Activated CD4-positive, alpha-beta T cell treated with anti-CD3 and anti-CD28 coated beads, Interleukin-2, amount 10 ng/mL, durations not matched to agents 7 days and 5 days (primary cell): ENCODE measurements at places on chromosomes 16 and 17.

- no peak for DNase-seq
Measured at GRCh38 chr17:61504697-61505096, 52.5 kb downstream of the TBX4 start.

- DNase-seq, result peak; percentile 29
Measured at GRCh38 chr16:68131813-68132706, 46.9 kb downstream of the NFATC3 start.

- no peak for DNase-seq
Measured at GRCh38 chr17:20096430-20096829, 87.3 kb downstream of the SPECC1 start.

DNA sequence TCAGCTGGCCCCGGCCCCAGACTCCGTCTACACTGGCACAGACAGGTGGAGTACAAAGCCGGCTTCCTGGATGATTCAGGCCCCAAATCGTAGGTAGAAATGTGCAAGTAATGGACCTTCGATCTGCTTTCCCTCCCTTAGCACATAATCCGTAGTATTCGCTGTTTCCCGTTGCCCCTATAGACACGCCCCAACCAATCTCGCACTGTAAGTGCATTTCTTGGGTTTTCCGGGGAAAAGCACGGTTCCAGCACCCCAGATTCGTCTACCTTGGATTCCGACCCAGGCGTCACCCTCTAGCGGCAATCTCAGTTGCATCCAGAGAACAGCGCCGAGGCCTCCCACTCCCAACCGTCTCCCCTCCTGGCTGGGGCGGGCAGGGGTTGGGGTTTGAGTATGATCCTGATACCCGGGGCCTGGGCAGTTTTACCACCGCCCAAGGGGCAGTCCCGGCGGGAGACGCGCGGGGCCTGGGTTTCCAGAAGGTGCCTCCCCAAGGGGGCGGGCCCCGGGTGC, 12.1 kb upstream of the FOXF1 start:
- DNase-seq, result no peak
